ENCODE measurements at places on chromosomes 7 and 10.

- no peak overlapping the region for H3K4me3 ChIP-seq
- no peaks in the 10 kb centered on the region for H3K36me3 ChIP-seq
- no peaks in the 10 kb centered on the region for H3K27me3 ChIP-seq
- DNase-seq: no peak
- H3K27ac ChIP-seq: no peak overlapping the region
Observed at GRCh38 chr7:68256295-68256694, 1259.7 kb downstream of the TYW1 start.

DNA sequence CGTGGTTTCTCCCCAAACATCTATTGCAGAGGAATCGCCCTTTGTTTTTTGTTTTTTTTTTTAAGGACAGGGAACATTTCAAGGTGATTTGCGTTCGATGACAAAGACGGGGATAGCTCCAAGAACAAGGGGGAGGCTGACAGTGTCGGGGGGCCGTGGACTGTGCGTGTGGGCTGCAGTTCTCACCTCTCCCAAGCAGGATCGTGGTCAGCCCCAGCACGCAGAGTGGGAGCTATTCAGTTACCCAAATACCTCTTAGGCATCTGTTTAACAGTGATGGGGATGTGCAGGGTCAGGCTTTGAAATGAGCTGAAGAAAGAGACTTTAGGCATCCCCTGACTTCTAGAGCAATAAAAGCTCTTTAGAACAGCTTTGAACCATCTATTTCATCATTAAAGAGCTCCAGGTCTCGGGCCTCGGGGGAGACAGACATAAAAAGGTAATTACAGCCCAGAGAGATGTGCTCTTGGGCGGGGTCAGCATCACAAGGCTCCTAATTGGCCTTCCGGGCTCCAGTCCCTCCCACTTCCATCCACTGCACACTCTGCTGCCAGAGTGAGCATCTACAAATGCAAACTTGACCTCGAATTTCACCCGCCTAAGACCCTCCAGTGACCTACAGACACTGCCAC is 97.3 kb downstream of the MYL10 start:
- no peak for DNase-seq
- H3K4me1 ChIP-seq: peaks cover 19% of the 10 kb centered on the region
- no peak overlapping the region for H3K4me3 ChIP-seq
- no peaks in the 10 kb centered on the region for H3K36me3 ChIP-seq
- H3K27me3 ChIP-seq: no peaks in the 10 kb centered on the region

DNA sequence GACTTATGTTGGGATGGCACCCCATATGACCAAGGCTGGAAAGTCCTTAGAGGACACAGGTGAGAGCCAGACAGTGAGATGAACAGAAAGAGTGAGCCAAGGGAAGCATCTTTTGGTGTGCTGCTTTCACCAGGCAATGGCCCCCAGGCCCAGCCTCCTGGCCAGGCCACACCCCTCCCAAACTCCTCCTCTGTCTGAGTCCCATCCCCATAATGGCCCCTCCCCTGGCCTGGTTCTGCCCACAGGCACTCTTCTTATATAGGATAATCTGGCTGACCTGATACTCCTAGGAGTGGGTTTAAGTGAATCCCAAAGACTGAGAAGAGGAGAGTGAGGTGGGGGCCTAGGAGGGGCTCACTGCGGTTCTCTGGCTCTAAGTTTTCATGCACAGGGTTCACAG is 252.5 kb downstream of the RPS24 start:
- no peak overlapping the region for H3K4me3 ChIP-seq
- no peaks in the 10 kb centered on the region for H3K27me3 ChIP-seq
- H3K4me1 ChIP-seq: no peaks in the 10 kb centered on the region
- DNase-seq: no peak

GRCh38 chr10:45410807-45411606 is 37.0 kb downstream of the ALOX5 start:
- DNase-seq: no peak
- no peak overlapping the region for H3K27ac ChIP-seq
- no peaks in the 10 kb centered on the region for H3K27me3 ChIP-seq
- H3K4me3 ChIP-seq: no peak overlapping the region
- no peaks in the 10 kb centered on the region for H3K36me3 ChIP-seq

- no peaks in the 10 kb centered on the region for H3K27me3 ChIP-seq
- H3K36me3 ChIP-seq: peaks cover 91% of the 10 kb centered on the region
- H3K4me1 ChIP-seq: no peaks in the 10 kb centered on the region
- no peak overlapping the region for H3K27ac ChIP-seq
- DNase-seq: no peak
Observed at GRCh38 chr10:112433136-112433535, 13.6 kb downstream of the ZDHHC6 start.

- no peak overlapping the region for H3K4me3 ChIP-seq
- H3K36me3 ChIP-seq: no peaks in the 10 kb centered on the region
- peak overlapping the region; percentile 48 for H3K27ac ChIP-seq
- no peaks in the 10 kb centered on the region for H3K4me1 ChIP-seq
- H3K27me3 ChIP-seq: no peaks in the 10 kb centered on the region
Observed at GRCh38 chr10:15789793-15790525, 70.2 kb upstream of the ITGA8 start.

GRCh38 chr7:80885757-80886156 is 33.1 kb downstream of the SEMA3C start:
- peaks cover 42% of the 10 kb centered on the region for H3K4me1 ChIP-seq
- H3K4me3 ChIP-seq: no peak overlapping the region
- no peak for DNase-seq
- no peaks in the 10 kb centered on the region for H3K27me3 ChIP-seq
- H3K36me3 ChIP-seq: no peaks in the 10 kb centered on the region

GRCh38 chr10:27911539-27911938 is 87.3 kb downstream of the ODAD2 start:
- DNase-seq: no peak
- no peaks in the 10 kb centered on the region for H3K27me3 ChIP-seq
- no peaks in the 10 kb centered on the region for H3K36me3 ChIP-seq
- H3K4me3 ChIP-seq: no peak overlapping the region
- H3K4me1 ChIP-seq: no peaks in the 10 kb centered on the region

DNA sequence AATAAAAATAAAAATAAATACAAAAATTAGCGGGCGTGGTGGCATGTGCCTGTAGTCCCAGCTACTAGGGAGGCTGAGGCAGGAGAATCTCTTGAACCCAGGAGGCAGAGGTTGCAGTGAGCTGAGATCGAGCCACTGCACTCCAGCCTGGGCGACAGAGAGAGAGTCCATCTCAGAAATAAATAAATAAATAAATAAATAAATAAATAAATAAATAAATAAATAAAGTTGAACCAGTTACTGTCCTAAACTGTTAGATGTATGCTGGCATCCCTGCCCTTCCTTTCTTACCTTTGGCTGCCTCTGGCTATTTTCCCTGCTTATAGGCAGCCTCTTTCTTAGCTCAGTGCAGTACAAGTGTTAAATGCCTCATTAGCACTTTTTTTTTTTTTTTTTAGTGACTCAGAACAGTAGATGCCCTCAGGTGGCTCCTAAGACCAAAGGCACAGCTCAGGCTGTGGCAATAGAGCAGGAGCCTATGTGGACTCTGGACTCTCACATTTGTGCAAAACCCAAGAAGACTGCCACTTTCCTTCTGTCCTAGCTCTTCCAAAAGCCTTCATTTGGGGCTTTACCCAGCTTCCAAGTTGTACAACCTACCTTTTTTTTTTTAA is 30.6 kb upstream of the CABCOCO1 start:
- H3K27me3 ChIP-seq: no peaks in the 10 kb centered on the region
- H3K27ac ChIP-seq: no peak overlapping the region
- H3K4me3 ChIP-seq: no peak overlapping the region
- DNase-seq: no peak
- no peaks in the 10 kb centered on the region for H3K36me3 ChIP-seq
- no peaks in the 10 kb centered on the region for H3K4me1 ChIP-seq

DNA sequence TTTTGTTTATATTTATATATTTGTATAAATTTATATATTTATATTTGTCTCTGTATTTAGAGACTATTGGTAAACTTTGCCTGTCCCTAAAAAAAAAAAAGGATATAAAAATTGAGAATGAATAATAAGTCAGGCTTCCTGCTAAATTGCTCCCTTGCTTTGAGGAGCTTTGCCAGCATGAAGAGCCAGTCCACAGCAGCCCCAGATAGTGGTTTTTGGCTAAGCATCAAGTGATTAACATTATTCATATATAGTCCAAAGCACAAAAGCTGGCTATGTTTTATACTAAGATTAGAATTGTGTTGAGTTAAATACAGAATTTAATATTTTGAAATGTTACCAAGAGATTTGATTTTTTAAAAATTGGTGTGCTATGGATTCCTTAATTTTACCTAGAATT is 264.9 kb upstream of the FERD3L start:
- H3K27ac ChIP-seq: no peak overlapping the region
- no peaks in the 10 kb centered on the region for H3K36me3 ChIP-seq
- H3K4me3 ChIP-seq: no peak overlapping the region
- H3K27me3 ChIP-seq: no peaks in the 10 kb centered on the region

- no peaks in the 10 kb centered on the region for H3K36me3 ChIP-seq
- no peaks in the 10 kb centered on the region for H3K27me3 ChIP-seq
Observed at GRCh38 chr7:36119005-36119706, 33.9 kb upstream of the EEPD1 start.

DNA sequence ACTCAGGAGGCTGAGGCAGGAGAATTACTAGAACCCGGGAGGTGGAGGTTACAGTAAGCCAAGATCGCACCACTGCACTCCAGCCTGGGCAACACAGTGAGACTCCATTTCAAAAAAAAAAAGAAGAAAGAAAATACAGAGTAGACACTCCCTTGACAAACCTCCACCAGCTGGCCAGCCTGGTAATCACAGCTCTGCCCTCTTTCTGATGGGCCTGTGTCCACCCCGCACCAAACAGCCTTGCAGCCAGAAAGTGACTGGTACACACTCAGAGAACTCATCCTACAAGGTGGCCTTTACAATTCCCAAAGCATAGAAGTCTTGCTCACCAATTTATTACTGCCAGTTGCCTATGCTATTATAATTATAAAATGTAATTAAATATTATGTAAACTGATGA is 66.6 kb downstream of the COBL start:
- no peaks in the 10 kb centered on the region for H3K27me3 ChIP-seq
- no peak for DNase-seq
- no peaks in the 10 kb centered on the region for H3K36me3 ChIP-seq
- H3K4me1 ChIP-seq: peaks cover 1% of the 10 kb centered on the region

DNA sequence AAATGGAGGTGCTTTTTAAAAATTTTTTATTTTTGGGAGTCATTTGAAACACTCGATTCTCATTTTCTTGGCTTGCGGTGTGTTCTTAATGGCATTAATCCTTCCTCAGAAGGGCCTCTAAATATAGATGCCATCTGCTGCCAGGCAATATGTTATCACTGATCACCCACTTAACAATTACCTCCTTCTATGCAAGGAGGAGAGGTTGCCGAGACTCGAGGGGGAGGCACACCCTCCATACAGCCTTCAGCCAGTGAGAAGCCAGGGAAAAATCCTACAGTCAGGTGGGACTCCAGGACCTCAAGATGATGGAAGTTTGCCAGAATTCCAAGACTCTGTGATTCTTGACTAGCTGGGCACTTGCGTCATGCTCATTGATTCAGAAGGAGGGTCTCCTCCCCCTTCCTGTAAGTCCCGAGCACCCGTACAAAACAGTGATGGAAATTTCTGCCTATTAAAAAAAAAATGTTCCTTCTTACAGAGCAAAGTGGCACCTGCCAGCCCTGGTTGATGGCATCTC is 574.5 kb downstream of the TYW1 start:
- no peak overlapping the region for H3K4me3 ChIP-seq
- H3K27me3 ChIP-seq: no peaks in the 10 kb centered on the region
- no peak for DNase-seq
- no peaks in the 10 kb centered on the region for H3K4me1 ChIP-seq

DNA sequence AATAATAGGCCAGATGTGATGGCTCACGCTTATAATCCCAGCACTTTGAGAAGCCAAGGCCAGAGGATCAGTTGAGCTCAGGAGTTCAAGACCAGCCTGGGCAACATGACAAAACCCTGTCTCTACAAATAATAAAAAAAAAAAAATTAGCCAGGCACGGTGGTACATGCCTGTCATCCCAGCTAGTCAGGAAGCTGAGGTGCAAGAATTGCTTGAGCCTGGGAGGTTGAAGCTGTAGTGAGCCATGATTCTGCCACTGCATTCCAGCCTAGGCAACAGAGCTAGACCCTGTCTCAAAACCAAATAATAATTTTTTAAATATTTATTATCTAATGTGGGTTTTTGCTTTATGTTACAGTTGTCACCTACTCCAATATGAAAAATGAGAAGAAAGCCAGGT is 178.9 kb downstream of the ADK start:
- H3K27ac ChIP-seq: no peak overlapping the region
- no peaks in the 10 kb centered on the region for H3K27me3 ChIP-seq
- H3K4me3 ChIP-seq: no peak overlapping the region
- H3K4me1 ChIP-seq: no peaks in the 10 kb centered on the region

GRCh38 chr7:54729107-54729506 is 29.9 kb downstream of the SEC61G start:
- no peak for DNase-seq
- H3K27me3 ChIP-seq: no peaks in the 10 kb centered on the region
- no peak overlapping the region for H3K27ac ChIP-seq
- no peaks in the 10 kb centered on the region for H3K36me3 ChIP-seq
- H3K4me1 ChIP-seq: no peaks in the 10 kb centered on the region

DNA sequence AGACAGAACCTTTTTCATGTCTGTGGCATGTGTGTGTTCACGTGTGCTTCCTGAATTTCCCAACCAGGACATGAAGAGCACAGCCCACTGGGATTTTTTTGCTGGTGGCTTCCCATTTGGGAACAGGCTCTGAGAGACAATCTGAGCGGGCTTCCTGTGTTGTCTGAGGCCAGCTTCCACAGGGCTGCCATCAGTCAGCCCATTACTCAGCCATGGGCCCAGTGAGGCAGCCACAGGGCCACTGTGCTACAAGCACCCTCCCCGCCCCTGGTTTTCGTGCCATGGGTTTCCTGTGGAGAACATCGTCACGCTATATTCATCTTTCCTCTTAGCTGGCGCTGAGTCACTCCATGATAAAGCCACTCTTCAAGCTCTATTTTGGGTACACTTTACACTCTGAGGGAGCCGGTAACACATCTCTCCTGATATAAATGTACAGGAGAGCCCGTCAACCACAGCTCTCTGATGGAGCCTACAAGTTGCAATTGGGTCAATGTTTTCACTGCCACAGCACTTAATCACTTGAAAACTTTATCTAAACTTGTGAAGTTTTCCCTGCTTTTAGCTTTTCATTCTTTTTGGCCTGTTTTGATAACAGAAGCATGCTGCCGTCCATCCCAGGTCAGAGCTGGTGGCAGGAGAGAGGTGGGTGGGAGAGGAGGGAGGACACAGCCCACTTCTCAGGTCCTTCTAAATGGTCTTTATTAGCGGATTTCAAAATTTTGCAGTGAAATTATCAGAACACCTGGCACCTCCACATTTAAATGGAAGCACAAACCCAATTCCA is 96.9 kb downstream of the HIPK2 start:
- no peak overlapping the region for H3K4me3 ChIP-seq
- no peaks in the 10 kb centered on the region for H3K36me3 ChIP-seq
- H3K27ac ChIP-seq: peak overlapping the region; percentile 57
- peaks cover 35% of the 10 kb centered on the region for H3K4me1 ChIP-seq

- peaks cover 11% of the 10 kb centered on the region for H3K4me1 ChIP-seq
- no peaks in the 10 kb centered on the region for H3K27me3 ChIP-seq
- DNase-seq: no peak
Observed at GRCh38 chr10:43231523-43232078, 35.3 kb downstream of the RASGEF1A start.

GRCh38 chr10:86281396-86281795 is 85.2 kb downstream of the GRID1 start:
- no peaks in the 10 kb centered on the region for H3K4me1 ChIP-seq
- no peak for DNase-seq
- no peaks in the 10 kb centered on the region for H3K36me3 ChIP-seq
- no peaks in the 10 kb centered on the region for H3K27me3 ChIP-seq

Measured in tibial nerve (tissue), 4 donors.